ENCODE measurements at places on chromosomes 6 and 20.

DNA sequence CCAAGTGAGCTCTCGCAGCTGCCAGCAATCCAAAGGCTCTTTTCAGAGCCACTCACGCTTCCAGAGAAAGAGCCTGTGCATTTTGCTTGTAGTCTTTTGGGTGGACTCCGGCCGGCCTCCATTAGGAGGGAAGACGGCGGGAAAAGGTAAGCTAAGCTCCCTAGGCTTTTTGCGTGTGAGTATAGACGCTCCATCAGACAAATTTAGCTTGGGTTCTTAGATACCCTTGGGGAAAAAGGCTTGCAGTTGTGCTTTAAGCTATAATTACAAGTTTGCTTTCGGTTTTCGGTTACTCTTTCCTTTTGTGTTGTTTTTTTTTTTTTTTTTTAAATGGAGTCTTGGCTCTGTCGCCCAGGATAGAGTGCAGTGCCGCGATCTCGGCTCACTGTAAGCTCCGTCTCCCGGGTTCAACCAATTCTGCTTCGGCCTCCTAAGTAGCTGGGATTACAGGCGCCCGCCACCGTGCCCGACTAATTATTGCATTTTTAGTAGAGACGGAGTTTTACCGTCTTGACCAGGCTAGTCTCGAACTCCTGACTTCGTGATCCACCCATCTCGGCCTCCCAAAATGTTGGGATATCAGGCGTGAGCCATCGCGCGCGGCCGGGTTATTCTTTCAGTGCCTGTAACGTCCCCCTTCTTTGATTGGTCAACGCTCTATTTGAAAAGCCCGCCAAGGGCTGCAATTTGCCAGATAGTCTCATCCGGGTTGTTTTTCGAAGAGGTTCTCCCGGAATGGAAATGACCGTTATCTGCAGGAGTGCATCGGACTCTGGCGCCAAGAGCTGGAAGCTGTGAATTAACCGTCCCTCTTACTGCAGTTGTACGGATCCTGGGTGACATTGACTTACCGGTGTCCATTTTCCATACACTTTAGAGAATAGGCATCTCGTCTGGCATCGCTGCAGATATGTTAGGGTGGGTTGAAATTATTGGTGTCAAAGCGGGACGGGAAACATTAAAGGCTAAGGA, 18.1 kb downstream of the OR2B2 start:
- peak; percentile 66 for DNase-seq

GRCh38 chr20:50514750-50515149, 4.6 kb downstream of the PTPN1 start:
- DNase-seq: no peak

DNA sequence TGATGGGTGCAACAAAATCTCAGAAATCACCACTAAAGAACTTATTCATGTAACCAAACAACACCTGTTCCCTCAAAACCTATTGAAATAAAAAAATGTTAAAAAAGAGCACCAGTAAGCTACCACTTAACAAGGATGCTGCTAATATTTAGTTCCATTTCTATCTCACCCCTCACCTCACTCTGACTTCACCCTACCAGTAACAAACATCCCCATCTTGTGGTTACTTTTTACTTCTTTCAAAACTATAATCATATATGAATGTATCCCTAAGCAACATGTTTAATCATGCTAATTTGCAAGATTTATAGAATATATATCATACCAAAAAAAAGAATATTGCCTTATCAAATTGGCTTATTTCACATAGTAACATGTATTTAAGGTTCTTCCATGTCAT, 27.4 kb upstream of the SLC24A3 start:
- no peak for DNase-seq

DNA sequence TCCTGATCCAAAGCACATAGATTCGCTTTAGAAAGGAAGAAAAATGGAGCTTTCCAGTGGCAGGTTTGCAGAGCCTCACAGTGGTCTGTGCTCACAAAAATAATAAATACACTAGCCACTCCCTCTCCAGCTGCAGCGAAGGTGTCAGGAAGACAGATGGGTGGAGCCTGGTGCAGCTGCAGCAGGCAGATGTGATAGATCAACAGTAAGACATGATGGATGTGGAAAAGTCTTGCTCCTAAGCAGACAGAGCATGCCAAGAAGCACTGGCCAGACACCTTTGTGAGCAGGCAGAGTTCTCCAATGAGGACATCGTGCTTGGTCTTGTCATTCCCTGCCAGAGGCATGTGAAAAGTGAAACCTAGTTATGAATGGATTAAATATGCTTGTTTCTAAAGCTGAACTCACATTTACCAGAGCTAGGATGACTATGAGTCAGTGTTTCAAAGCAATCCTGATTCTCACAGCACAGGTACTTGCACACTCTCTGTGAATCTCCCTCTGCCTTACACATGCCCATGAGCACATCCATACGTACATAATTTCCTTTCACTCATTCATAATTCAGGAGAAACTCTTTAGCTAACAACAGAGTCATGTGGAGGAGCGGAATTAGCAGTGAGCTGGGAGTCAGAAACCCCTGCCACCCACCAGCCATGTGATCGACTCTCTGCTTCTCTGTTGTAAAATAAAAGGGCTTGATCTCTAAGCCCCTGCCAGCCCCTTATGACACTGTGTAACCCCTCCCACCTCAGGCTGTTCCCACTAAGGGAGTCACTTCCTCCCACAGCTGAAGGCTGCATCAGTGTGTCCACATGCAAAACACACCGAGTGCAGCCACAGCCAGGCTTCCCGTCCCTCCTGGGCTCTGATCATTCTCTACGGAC, 111.2 kb downstream of the SCML4 start:
- DNase-seq: peak; percentile 47

DNA sequence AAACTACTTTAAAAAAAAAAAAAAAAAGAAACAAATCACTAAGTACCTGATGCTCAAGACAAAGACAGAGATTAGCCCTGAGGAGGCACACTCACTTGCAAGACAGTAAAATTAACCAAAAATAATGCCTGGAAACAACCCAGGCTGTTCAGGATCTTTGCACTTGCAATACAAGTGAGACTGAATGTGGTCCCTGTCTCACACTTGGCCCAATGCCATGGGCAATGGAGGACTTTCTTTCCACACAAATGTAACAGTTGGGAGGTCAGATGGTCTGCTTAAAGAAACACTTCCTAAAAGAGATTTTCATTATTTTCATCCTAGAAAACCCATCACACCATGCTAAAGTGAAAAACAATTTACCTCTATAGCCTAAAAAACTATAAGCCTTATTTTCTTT, 16.2 kb downstream of the STAU1 start:
- DNase-seq: no peak

GRCh38 chr20:17936761-17937732, 31.5 kb downstream of the SNX5 start:
- DNase-seq: no peak

GRCh38 chr6:39263303-39264037, 34.2 kb upstream of the KCNK5 start:
- no peak for DNase-seq

GRCh38 chr20:17491041-17491440, 40.1 kb downstream of the BFSP1 start:
- DNase-seq: no peak

GRCh38 chr6:89144354-89144906, 1.4 kb upstream of the PM20D2 start:
- DNase-seq: peak; percentile 45

GRCh38 chr20:62198496-62198895, 15.7 kb downstream of the MTG2 start:
- DNase-seq: no peak

GRCh38 chr6:23213651-23214050, 644.3 kb downstream of the HDGFL1 start:
- DNase-seq: no peak

GRCh38 chr20:1415667-1416468, 23.0 kb upstream of the FKBP1A start:
- no peak for DNase-seq

DNA sequence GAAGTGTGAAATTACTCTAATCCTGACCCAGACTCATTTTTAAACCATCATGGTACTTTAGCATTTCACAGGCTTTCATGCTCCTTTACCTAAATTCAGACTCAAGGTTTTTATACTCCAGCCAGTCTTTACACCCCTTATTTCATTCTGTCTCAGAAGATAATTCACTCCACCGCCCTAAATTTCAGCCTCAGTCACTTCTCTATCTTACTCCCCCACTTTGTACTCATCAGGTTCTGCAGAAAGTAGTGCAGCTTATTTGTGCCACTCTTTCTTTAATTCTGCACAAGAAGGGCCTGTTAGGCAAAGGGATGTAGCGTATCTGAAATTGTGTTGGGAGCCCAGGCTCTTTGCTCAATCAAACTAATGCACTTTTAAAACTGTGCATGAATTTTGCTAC, 205.5 kb downstream of the ARHGAP18 start:
- DNase-seq: no peak

GRCh38 chr6:24072038-24072746, 53.8 kb upstream of the NRSN1 start:
- DNase-seq: no peak

DNA sequence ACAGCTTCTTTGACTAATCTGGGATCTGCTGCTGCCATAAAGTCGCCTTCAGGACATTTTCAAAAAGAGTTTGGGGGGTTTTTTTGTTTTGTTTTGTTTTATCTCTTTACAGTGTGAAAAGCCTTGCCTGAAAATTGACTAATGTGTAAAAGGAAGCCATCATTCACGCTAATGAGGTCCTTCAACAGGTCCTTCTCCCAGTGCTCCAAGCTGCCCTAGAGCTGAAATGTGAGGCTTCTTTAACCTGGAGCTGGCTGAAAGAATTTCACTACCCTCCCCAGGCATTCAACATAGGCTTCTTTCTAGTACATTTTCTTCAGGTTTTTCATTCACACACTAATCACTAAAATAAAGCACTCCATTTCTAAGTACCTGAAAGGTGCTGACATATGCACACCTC, 145.1 kb upstream of the PRDM1 start:
- DNase-seq: no peak

DNA sequence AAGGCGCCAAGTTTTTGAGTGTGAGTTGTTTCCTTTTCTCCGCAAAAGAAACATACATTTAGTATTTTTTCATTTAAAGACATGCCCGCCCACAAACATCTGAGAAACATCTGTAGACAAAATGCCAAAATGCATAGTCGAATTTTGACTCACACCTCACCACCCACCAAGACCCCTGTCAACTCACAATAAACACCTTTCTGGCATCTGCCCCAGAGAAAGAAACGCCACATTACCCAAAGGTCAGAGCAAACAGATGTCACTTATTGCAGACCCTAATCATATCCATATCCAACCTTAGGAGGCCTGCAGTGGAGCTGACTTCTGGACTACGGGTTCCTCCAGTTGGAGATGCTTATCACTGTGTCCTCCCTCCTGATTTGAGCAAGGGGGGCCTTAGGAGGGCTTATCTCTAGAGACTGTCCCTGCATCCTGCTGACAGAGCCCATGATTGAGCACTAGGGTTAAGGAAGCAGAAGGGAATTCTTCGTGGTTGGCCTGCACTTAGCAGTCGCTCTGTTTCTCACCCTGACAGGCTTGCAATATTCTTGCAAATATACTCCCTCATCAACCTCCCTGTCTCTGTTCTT, 90.5 kb upstream of the TBX18 start:
- peak; percentile 1 for DNase-seq

DNA sequence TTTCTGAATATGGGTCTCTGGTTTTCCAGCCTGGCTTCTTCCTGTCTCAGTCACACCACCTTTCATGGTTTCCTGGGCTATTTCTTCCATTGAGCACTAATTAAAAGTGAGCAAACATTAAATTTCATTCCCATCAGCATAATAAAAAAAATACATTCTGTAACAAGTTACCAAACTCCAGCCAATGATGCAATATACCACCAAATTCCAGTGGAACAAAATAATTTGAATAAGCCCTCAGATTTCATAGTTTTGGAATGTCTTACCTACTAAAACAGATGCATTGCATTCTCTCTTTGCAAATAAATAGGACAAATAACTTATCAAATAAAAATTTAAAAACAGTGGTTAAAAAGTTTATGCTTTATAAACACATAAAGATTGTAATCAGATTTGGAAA, 97.8 kb upstream of the PRDM1 start:
- no peak for DNase-seq

DNA sequence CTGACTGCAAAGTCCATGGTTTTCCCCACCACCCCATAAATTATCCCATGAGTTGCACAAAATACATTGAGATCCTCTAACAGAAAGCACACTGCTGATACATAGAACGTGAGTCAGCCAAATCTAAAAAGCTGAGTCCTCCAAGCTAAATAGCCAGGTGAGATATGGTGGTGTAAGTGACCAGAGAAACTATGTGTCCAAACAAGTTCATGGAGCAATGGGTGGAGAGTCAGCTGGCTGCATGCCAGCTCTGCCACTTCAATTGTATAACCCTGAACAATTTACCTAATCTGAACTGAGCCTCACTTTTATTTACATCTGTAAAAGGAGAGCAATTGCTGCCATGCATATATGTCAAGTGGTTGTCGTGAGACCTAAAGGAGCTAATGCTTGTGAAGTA, 9.7 kb downstream of the SNAP25 start:
- no peak for DNase-seq
